ENCODE measurements at places on chromosomes 13 and 19. TPM values are rescaled to one million over a fixed set of nuclear protein-coding genes. Genes with fewer than 3 reads are reported as not detected.

Gene BRCA2
- polyA plus RNA-seq, result 0.36 TPM

Gene THSD8
- polyA plus RNA-seq, result not detected

Gene PCDH17
- not detected for polyA plus RNA-seq

Gene ZNF540
- not detected for polyA plus RNA-seq

Gene EDDM13
- 0.61 TPM for polyA plus RNA-seq

Gene ONECUT3
- polyA plus RNA-seq, result not detected

Gene C19orf38
- 149 TPM for polyA plus RNA-seq

Gene POLR1G
- 1.5 TPM for polyA plus RNA-seq

Gene FOXA3
- not detected for polyA plus RNA-seq

Gene PROZ
- not detected for polyA plus RNA-seq

Gene EID2B
- 1.1 TPM for polyA plus RNA-seq

Gene CYP4F3
- polyA plus RNA-seq, result 1.2 TPM

Gene MADCAM1
- not detected for polyA plus RNA-seq

Gene PRODH2
- not detected for polyA plus RNA-seq

Gene ZNF560
- not detected for polyA plus RNA-seq

Gene ZNF224
- polyA plus RNA-seq, result 3.5 TPM

DNA sequence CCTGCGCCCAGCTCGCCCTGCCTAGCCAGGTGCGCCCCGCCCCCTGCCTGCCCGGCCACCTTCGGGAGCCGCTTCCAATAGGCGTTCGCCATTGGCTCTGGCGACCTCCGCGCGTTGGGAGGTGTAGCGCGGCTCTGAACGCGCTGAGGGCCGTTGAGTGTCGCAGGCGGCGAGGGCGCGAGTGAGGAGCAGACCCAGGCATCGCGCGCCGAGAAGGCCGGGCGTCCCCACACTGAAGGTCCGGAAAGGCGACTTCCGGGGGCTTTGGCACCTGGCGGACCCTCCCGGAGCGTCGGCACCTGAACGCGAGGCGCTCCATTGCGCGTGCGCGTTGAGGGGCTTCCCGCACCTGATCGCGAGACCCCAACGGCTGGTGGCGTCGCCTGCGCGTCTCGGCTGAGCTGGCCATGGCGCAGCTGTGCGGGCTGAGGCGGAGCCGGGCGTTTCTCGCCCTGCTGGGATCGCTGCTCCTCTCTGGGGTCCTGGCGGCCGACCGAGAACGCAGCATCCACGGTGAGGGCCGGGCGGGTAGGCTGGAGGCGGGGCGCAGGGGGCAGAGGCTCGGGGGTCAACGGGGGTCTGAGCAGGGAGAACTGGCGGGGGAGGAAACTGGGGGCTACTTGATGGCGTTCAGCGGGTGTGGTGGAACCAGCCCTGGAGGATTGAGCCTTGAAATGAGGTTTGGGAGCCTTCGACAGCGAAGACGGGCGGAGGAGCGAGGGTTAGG, at the start of gene SPINT2:
TSS of gene SPINT2 (plus strand) at position 88 of the 727 bp plus-strand sequence. CDS start at position 408, 320 bp downstream.
- DNase-seq, result peak; percentile 31

GRCh38 chr19:4295972-4296771, 6.0 kb downstream of the TMIGD2 start:
- DNase-seq, result no peak

DNA sequence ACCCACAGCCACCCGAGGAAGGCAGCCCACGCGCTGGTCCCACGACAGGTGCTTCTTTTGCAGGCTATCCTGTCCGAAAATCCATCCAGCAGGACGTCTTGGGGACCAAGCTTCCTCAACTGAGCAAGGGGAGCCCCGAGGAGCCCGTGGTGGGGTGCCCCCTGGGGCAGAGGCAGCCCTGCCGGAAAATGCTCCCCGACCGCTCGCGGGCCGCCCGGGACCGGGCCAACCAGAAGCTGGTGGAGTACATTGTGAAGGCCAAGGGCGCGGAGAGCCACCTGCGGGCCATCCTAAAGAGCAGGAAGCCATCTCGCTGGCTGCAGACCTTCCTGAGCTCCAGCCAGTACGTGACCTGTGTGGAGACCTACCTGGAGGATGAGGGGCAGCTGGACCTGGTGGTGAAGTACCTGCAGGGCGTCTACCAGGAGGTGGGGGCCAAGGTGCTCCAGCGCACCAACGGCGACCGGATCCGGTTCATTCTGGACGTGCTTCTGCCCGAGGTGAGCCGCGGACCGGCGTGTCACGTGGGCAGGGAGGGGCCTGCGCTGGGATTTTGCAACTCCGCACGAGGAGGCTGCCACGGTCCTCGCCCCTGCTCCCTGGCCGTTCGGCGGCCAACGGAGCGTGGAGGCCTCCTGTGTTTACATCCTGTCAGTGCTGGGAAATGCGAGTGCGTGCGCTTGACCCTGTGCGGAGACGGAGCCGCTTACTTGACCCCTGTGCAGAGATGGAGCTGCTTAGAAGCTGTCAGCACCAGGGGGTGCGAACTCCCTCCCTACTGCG, 12.9 kb upstream of the NDUFS7 start:
- no peak for DNase-seq

DNA sequence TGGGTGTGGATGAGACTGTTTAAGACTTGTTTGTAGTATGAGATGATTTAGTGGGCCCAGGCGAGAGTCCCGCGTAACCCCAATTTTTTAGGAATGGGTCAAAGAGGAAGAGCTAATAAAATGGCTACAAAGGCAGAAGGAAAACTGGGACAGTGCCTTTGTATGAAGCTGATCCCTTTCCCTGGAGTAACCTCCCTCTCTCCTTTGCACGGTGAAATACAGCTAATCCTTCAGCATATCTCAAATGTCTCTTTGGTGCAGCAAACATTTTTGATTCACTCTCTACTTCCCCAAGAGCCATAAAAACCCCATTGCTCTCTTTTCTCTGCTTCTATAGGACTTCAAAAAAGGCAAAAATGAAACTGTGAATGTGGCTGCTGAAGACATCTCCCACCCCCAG, 473.8 kb downstream of the KLF5 start:
- DNase-seq, result no peak

GRCh38 chr19:50975766-50976165, 6.4 kb upstream of the KLK6 start:
- no peak for DNase-seq

DNA sequence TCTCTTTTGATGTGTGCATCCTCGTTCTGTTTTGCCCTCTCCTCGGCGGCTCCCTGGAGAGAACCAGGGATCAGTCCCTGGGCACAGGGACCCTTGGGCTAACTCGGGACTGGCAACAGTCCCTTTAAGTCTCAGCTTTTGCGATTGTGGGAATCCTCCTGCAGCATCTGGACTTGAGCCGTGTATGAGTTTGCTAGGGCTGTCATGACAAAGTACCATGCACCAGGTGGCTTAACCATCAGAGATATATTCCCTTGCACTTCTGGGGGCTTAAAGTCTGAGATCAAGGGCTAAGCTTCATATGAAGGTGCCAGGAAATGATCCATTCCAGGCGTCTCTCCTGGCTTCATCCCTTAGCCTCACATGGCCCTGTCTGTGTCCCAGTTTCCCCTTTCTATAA, 34.5 kb downstream of the ARHGEF18 start:
- DNase-seq, result no peak

DNA sequence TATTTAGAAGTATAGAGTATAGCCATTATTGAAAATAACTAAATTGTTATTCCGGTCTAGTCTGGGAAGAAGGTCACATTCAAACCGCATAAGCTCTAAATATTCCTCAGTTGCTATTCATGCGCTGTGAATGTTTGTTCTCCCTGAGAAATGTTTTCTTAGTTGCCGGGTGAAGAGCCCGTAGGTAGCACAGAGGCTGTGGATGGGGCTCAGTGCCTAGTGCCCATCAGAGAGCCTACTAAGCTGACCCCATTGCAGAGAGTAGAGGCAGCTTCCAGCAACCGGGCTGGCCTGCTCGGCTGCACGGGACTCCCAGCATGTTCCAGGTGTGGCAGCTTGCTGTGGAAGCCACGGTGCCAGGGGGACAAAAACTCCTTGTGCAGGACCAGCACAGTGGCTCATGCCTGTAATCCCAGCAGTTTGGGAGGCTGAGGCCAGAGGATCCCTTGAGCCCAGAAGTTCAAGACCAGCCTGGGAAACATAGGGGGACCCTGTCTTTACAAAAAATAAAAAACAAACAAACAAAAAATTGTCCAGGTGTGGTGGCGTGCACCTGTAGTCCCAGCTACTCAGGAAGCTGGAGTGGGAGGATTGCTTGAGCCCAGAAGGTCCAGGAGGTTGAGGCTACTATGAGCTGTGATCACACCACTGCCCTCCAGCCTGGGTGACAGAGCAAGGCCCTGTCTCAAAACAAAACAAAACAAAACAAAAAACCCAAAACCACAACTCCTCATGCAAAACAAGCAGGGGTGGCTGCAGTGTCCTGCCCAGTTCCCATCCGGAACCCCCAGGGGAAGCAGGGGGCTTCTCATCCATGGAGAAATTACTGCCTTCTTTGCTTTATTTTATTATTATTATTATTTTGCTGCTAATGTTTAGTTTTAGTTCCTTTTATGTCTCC, 82.5 kb downstream of the KCTD15 start:
- no peak for DNase-seq

GRCh38 chr13:30123575-30123974, 183.8 kb downstream of the KATNAL1 start:
- DNase-seq, result no peak

GRCh38 chr13:60431108-60431700, 34.2 kb downstream of the TDRD3 start:
- peak; percentile 38 for DNase-seq

GRCh38 chr19:18596752-18597157, 8.2 kb downstream of the REX1BD start:
- peak; percentile 68 for DNase-seq

GRCh38 chr19:45348367-45349125, 8.0 kb downstream of the KLC3 start:
- no peak for DNase-seq

DNA sequence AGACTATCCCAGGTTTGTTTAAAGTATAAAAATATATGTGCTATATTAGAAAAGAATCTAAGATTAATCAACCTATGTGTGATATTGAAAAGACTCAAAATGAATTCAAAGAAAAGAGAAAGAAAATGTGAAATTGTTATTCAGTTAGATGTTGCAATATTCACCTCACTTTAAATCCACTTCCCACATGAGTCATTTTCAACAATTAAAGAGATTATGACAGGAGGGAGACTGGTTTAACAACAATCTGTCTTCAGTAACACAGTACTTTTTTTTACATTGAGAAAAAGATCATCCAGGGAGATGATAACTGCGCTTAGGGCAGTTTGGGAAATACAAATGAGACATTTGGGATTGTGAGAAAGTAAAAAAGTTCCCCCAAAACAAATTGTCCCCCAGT, 1246.2 kb downstream of the SLITRK1 start:
- no peak for DNase-seq

DNA sequence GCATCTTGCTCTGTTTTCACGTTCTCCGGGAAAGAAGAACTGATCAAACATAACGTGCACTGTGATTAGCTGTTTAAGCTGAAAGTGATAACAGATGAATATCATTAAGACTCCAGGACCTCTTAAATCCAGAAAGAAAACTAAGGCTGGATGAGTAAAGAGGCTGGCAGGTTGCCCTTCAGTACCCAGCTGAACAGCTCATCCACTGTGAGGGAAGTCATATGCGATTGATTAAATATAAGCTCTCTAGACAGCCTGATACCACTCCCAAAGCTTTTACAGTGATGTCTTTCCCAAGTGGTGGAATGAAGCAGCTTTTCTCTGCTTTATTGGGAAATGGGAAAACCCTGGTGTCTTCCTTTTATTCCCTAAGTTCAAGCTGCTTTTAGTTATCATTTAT, 116.9 kb downstream of the EFNB2 start:
- DNase-seq, result no peak

- DNase-seq, result no peak
Observed at GRCh38 chr19:55641426-55642152, 787 bp downstream of the ZNF580 start.

GRCh38 chr13:107867701-107868661, 347.4 kb downstream of the LIG4 start:
- no peak for DNase-seq

GRCh38 chr19:41325947-41326706, 16.2 kb downstream of the CCDC97 start:
- no peak for DNase-seq

DNA sequence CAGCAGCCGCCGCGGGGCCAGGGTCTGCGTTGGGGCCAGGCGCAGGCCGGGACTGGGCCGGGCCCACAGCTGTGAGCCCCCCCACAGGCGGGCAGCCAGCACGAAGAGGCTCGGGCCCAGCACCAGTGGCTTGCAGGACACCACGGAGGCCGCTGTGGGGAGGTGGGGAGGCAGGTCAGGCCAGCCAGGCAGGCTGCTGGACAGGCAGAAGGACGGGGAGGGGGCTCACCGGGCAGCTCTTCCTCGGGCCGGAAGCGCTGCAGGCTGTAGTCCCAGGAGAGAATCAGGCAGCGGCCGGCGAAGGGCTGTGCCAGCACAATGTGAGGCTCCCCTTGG, 8.3 kb downstream of the LGI4 start:
- DNase-seq, result no peak

GRCh38 chr13:89496478-89496877, 1825.3 kb downstream of the SLITRK5 start:
- DNase-seq, result no peak

GRCh38 chr13:93789058-93789457, 562.5 kb downstream of the GPC6 start:
- DNase-seq, result no peak

- DNase-seq, result no peak
Observed at GRCh38 chr13:43157796-43158195, 134.4 kb downstream of the DNAJC15 start.

DNA sequence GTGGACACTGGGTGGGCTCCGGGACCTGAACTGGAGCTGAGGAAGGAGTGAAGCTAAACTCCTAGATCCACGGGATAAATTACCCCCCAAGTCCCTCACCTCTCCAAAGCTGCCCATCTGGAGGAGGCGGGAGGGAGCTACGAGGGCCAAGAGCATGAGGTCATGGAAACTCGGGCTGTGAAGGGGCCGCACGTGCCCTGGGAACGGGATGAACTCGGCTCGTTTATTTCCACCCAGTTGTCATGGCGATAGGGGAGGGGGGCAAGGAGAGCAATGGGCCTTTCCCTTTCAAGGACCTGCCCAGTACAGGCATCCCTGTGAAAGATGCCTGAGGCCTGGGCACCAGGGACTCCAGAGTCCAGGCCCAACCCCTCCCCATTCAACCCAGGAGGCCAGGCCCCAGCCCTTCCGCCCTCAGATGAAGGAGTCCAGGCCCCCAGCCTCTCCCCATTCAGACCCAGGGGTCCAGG, 3.8 kb downstream of the PPP1R12C start:
- no peak for DNase-seq

DNA sequence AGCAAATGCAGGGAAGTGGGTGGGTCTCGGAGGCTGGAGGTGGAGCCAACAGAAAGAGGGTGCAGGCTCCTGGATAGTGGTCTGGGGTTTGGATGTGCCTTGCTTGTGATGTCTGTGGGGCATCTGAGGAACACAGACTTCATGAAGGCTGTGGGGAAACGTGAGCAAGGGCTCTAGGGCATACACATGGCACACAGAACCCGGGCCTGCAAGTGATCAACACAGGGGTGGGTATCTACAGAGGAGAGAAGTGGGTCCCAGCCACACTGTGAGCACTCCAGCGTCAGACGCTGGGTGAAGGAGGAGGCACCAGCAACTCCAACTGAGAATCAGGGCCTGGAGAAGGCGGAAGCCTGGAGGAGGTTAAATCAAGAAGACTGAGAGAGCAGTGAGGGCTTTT, 5.4 kb upstream of the UBE2M start:
- DNase-seq, result no peak

- no peak for DNase-seq
Observed at GRCh38 chr13:93180356-93180969, 46.1 kb upstream of the GPC6 start.

Measured in CD14-positive monocyte (primary cell).